ENCODE measurements at places on chromosomes 5 and 9. TPM values are rescaled to one million over a fixed set of nuclear protein-coding genes. Genes with fewer than 3 reads are reported as not detected.
A peak's percentile ranks its signal among the peaks of the same experiment; 100 is the strongest.

DNA sequence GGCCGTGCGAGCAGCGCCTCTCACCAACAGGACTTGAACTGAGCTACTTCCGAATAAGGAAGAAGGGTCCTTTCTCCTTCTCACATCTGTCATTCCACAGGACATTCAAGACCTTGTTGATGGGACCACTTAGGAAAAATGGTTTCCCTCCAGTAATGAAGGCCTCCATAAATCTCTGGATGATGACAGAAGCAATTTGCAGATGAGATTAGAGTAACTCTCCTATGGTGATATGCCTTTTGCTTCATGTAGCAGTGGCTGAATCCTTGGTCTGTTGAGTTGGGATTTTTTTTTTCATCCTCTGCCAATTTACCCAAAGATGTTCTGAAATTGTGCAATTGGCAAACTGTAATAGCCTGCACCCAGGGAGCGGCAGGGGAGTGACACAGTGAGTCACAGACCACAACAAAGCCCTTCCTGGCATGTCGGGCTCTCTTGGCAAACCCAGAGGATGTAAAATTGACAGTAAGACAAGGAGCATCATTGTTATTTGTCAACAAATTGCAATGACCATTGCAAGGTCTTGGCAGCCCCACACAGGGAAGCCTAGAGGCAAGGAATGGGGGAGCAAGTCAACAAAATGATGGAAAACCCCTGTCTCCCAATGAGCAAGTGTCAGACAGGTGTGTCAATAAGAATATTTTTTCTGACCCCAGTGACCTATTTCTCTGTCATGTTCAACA is 275.9 kb downstream of the ACTL7B start:
- DNase-seq = peak; percentile 24

The OR2V1 gene
- total RNA-seq = not detected

- DNase-seq = no peak
These were observed 2.3 kb upstream of the ARHGAP26 start for GRCh38 chr5:142767911-142768310.

GRCh38 chr9:97759581-97760288 is 62.6 kb upstream of the XPA start:
- DNase-seq = no peak

DNA sequence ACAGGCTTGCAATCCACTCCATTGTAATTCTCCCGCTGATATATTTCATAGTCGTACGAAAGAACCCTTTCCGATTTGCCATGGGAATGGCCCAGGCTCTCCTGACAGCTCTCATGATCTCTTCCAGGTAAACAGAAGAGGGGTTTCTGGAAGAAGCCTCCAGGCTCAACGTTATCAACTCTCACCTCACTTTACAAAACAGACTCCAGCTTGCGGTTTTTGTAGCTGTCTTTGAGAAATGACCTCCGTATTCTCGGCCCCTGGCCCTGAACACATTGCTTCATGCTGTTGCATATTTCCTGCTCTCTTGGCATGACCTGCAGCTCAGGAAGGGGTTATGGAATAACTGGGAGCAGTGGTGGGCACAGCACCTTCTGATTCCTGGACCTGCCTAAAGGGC is 85.7 kb downstream of the SLC1A1 start:
- no peak for DNase-seq

DNA sequence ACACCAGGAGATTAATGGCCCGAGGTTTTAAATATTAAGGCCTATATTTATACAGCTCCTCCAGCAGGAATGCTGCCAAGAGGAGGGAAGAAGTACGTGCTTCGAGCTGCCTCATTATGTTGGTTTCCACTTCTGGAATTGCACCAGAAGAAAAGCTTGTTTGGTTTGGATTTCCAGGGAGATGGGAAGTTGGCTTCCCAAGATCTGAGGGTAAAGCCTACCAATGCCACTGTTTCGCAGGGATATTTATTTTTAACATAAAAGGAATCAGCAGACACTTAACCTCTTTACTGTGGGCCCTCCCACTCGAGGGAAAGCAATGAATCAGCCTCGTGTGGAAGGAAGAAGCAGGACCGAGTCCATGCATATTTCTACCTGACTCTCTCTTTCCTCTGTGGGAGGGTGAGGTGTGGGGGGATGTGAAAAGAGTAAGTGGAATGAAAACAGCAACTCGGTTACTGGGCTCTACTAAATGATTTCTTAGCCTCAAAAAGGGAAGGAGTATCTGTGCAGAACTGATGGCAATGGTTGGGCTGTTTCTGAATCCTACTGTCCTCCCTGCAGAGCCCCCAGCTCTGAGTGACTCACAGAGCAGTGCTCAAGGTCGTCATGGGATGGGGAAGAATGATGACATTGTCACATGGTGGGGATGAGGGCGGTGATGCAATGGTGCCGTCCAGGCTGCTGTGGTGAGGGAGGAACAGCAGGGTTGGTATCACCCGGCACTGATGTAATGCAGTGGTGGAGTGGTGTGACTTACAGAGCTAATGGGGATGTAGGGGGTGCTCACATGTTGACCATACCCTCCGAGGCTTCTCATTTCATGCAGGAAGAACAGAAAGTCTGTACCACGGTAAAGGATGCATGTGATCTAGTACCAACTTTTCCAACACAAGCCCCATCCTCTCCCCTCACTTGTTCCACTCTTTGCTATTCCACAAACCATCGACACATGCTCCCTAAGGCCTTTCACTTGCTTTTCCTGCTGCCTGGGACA is 215.0 kb upstream of the PANK3 start:
- peak; percentile 75 for DNase-seq

DNA sequence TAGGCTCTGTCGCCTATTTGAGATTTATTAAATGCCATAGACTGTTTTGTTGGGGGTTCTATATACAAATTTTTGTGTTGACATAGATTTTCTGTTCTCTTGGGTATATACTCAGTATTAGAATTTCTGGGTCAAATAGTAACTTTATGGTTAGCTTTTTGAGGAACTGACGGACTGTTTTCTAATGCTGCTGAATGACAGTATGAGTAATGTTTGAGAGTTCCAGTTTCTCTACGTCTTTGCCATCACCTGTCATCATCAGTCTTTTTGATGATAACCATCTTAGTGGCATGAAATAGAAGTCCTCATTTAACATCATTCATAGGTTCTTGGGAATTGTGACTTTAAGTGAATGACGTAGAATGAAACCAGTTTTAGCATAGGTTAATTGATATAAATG is 60.1 kb downstream of the CCDC171 start:
- DNase-seq = no peak

DNA sequence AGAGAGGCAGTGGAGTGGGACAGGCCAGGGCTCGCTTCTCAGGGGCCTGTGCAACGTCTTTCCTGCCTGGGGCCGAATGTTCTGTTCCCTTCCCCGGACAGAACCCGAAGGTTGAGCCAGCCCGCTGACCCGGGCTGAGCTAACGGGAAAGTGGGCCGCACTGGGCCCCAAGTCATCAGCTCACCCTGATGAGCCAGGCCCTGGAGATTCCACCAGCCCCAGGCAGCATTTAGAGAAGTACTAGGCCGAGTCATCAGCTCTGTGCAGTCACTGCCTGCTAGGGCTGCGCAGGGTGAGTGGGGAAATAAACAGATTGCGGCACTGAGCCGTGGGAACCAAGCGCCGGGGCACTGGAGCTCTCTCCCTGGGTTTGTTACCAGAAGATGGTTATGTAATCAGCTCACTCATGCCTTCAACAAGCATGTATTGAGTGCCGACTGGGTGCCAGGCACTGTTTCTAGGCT is 29.1 kb upstream of the DUSP1 start:
- DNase-seq = no peak

DNA sequence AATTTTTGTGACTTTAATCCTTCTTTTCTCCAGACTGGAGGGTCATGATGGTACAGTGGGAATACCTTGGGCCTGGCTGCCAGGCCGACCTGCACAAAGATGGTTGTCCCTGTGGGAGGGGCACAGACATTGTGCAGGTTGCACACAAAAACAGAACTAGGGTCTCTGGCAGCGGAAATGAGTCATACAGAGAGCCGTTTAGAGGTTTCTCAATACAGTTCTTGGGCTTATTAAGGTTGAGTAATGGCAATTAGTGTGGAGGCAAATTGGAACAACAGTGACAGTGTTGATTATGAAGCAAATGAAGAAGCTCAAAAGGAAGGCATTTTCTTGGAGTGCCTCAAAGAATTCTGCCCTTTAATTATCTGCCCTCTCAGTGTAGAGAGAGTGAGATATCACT is 173.6 kb downstream of the TENT4A start:
- no peak for DNase-seq

The POMT1 gene
- total RNA-seq = 20.9 TPM

The SHISAL2B gene
- not detected for total RNA-seq

The PLPPR1 gene
- 0.16 TPM for total RNA-seq

The CAMK2A gene
- total RNA-seq = not detected

The RORB gene
- total RNA-seq = not detected

- no peak for DNase-seq
These were observed 48.2 kb downstream of the DBH start for GRCh38 chr9:133684121-133684935.

The REXO4 gene
- 27.3 TPM for total RNA-seq

DNA sequence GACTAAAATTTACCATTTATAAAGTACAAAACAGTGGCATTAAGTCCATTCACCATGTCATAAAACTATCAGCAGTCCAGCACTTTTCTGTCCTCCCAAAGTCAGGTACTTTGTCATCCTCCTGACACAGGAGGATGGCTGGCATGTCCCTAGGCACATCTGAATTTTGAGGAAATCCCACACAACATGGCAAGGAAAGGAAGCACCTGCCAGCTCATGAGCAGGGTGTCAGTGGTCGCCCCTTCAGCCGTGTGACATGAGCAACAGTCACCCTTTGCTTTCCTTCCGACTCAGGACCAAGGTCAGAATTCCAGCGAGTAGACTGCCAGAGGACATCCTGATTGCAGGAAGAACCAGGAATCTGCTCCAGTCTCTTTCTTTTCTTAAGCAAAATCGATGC is 77.1 kb downstream of the PPARGC1B start:
- DNase-seq = no peak

DNA sequence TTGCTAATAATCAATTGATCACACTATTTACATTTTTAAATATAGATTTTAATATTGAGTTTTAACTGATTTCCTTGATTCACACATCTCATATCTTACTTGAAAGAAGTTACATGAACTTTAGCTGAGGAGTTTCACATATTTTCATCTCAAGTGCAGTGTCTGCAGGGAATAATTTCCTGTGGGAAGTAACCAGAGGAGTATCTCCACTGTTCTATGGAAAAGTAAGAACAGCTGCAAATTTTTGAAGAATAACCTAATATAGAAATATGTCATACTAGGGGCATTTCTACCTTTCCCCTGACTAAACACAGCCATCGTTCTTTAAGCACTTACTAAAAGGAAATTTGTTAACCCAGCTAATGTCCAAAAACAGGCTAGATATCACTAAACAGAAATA is 546.4 kb downstream of the EFNA5 start:
- DNase-seq = no peak

The TMEM174 gene
- total RNA-seq = not detected

Measured in SK-MEL-5 (cell line).